Endothelial cell of coronary artery (primary cell): ENCODE measurements at places on chromosomes 16 and 17. TPM values are rescaled to one million over a fixed set of nuclear protein-coding genes. Genes with fewer than 3 reads are reported as not detected.

KNOP1 gene
- total RNA-seq, result 18.9 and 19.2 TPM in 2 replicates

KRTAP4-6 gene
- not detected in 2 replicates for total RNA-seq

CCDC182 gene
- total RNA-seq, result not detected in 2 replicates

GNPTG gene
- total RNA-seq, result 19.9 and 36.2 TPM in 2 replicates

RAPGEFL1 gene
- total RNA-seq, result 0.99 and 1.3 TPM in 2 replicates

EVPL gene
- not detected in 2 replicates for total RNA-seq

ACSM2A gene
- not detected in 2 replicates for total RNA-seq

TSR1 gene
- 52.8 and 54.5 TPM in 2 replicates for total RNA-seq

PTX4 gene
- total RNA-seq, result not detected in 2 replicates

CLCN7 gene
- total RNA-seq, result 37.3 and 54.8 TPM in 2 replicates

CHST5 gene
- not detected in 2 replicates for total RNA-seq

OMG gene
- 0.09 TPM in 1 of 2 replicates, not detected in the other for total RNA-seq

PRSS36 gene
- 0.09 and 0.27 TPM in 2 replicates for total RNA-seq

CTRB2 gene
- total RNA-seq, result not detected in 2 replicates

LLGL2 gene
- total RNA-seq, result 1.5 and 2.8 TPM in 2 replicates

KRT23 gene
- not detected in 2 replicates for total RNA-seq

RAB34 gene
- total RNA-seq, result 47.1 and 74.8 TPM in 2 replicates

ARL5C gene
- not detected in 2 replicates for total RNA-seq

KREMEN2 gene
- not detected in 2 replicates for total RNA-seq

RND2 gene
- total RNA-seq, result 0.18 and 0.28 TPM in 2 replicates

FDXR gene
- 38.9 and 64.7 TPM in 2 replicates for total RNA-seq

DBNDD1 gene
- total RNA-seq, result 9.5 and 11.3 TPM in 2 replicates

GAST gene
- total RNA-seq, result not detected in 2 replicates

VASN gene
- total RNA-seq, result 0.18 and 4.0 TPM in 2 replicates

OTOA gene
- total RNA-seq, result 0.09 TPM in 1 of 2 replicates, not detected in the other

GLTPD2 gene
- total RNA-seq, result not detected in 2 replicates

TP53TG3E gene
- total RNA-seq, result not detected in 2 replicates

GUCY2D gene
- not detected in 2 replicates for total RNA-seq

PMP22 gene
- total RNA-seq, result 23.0 and 24.8 TPM in 2 replicates

SOX8 gene
- 0.28 and 0.45 TPM in 2 replicates for total RNA-seq

ABCA10 gene
- 0.72 and 0.75 TPM in 2 replicates for total RNA-seq

GALNS gene
- 10.8 and 21.0 TPM in 2 replicates for total RNA-seq

HBA2 gene
- not detected in 2 replicates for total RNA-seq

ZG16 gene
- not detected in 2 replicates for total RNA-seq

GRAP gene
- 25.3 and 26.1 TPM in 2 replicates for total RNA-seq

SMIM22 gene
- total RNA-seq, result not detected in 2 replicates

CHST4 gene
- total RNA-seq, result not detected in 2 replicates

TCAP gene
- 0.18 and 0.28 TPM in 2 replicates for total RNA-seq
